Right atrium auricular region (tissue), 2 donors: ENCODE measurements at places on chromosomes 5 and 9.

DNA sequence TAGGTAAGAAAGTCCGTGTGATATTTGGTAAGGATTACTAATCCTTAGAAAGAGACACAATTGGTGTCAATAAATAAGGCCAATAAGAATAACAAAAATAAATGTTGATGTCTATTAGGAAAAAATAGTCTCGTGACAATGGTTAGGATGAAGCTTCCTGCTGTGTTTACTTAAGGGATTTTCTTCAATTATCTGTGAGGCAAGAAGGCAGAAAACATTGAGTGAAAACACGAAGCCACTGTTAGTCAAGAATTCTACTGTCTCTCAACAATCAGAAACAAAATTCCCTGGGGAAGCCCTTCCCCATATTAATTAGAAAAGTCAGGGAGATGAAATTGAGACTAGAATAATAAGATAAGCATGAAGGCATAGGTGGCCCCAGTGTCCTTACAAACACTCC is 149.0 kb downstream of the SYK start:
- no peak overlapping the region for H3K4me3 ChIP-seq
- no peaks in the 10 kb centered on the region for H3K27me3 ChIP-seq
- no peaks in the 10 kb centered on the region for H3K36me3 ChIP-seq
- H3K27ac ChIP-seq, result no peak overlapping the region
- DNase-seq, result no peak

DNA sequence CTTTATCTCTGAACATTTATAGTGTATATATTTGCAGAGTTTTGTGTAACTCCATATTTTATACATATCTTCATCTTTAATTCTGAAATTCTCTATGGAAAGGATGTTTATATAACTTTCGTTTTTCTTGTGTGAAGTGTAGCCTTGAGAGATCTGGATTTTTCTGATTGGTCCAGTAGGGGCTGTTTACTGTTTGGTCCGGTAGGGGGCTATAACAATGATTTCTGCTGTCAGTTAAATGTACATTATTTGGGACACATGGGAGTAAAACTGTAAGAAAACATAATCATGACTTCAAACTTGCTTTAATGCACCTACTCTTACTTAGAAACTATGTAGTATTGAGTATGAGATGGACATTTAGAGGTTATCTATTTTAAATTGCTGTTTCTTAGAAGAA is 527.1 kb upstream of the ARRDC3 start:
- H3K27ac ChIP-seq, result no peak overlapping the region
- no peaks in the 10 kb centered on the region for H3K36me3 ChIP-seq
- H3K4me3 ChIP-seq, result no peak overlapping the region
- DNase-seq, result no peak

DNA sequence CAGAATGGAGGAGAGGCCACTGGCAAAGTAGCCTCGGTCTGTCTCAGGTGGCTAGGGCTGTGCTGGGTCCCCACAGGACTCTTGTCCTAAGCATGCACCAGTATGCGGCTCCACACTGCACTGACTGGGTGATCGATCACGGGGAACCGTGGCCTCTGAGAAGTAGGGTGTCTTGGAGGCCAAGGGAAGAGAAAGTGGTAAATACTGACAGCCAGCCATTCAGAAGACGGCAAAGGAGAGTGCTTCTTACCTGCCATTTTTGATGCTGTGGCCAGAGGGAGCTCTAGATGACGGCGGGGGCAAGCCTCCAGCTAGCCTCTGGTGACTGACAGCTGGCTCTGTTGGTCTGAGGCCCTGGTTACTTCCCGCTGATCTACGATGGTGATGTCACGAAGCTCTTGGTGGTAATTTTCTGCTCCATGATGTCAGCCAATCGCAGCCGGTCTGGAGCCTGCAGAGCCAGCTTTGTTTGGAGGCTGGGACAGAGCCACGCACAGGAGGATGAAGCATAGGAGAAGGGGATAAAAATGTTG is 40.4 kb upstream of the GADD45G start:
- DNase-seq, result no peak
- H3K4me1 ChIP-seq, result no peaks in the 10 kb centered on the region
- no peak overlapping the region for H3K27ac ChIP-seq
- no peaks in the 10 kb centered on the region for H3K27me3 ChIP-seq
- no peak overlapping the region for H3K4me3 ChIP-seq

GRCh38 chr9:32906213-32906612 is 95.2 kb downstream of the APTX start:
- DNase-seq, result no peak
- H3K36me3 ChIP-seq, result no peaks in the 10 kb centered on the region
- H3K27ac ChIP-seq, result no peak overlapping the region
- H3K4me1 ChIP-seq, result no peaks in the 10 kb centered on the region
- H3K4me3 ChIP-seq, result no peak overlapping the region

DNA sequence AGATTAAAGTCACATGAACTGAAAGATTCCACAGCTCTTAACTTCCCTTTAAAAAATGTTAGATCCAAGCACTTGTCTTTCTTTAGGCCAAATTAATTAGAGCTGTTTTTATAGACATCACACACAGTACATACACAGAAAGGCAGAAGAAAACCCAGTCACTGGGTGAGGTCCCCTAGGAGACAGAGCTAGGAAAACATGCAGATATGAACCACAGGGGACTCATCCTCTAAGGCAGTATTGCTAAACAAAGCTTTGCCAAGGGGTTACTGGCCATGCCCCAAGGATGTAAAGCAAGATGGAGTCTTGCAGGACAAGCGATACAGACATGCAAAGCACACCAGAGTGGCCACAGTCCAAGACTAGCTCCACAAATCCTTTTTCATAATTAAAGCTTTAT is 227.0 kb downstream of the SEMA6A start:
- H3K4me3 ChIP-seq, result no peak overlapping the region
- no peaks in the 10 kb centered on the region for H3K27me3 ChIP-seq
- H3K4me1 ChIP-seq, result no peaks in the 10 kb centered on the region
- no peaks in the 10 kb centered on the region for H3K36me3 ChIP-seq
- no peak for DNase-seq
- no peak overlapping the region for H3K27ac ChIP-seq
